DMS 273 treated with DMSO at 0.1 percent for 48 hours (cell line): ENCODE measurements at places on chromosomes 6 and 20.

- DNase-seq: no peak
Measured at GRCh38 chr6:134607411-134607810, 289.5 kb upstream of the SGK1 start.

- no peak for DNase-seq
Measured at GRCh38 chr6:44925100-44925739, 402.9 kb upstream of the RUNX2 start.

- no peak for DNase-seq
Measured at GRCh38 chr20:53202777-53203176, 230.6 kb downstream of the TSHZ2 start.

DNA sequence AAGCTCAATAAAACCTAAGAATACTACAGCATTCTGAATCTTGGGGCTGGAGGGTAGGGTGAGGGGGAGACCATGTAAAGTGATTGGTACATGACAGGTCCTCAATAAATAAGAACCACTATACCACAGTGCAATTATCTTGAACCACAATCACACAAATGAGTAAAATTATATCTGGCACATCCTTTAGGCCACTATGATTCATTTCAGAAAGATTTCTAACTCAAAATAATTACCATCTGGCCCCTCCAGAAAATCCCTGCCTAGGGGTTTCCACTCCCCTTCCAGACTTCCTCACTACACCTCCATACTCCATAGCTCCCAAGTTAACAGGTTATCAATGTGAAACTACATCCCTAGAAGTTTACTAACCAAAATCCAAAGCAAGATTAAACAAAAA is 19.7 kb downstream of the AKIRIN2 start:
- DNase-seq: no peak

DNA sequence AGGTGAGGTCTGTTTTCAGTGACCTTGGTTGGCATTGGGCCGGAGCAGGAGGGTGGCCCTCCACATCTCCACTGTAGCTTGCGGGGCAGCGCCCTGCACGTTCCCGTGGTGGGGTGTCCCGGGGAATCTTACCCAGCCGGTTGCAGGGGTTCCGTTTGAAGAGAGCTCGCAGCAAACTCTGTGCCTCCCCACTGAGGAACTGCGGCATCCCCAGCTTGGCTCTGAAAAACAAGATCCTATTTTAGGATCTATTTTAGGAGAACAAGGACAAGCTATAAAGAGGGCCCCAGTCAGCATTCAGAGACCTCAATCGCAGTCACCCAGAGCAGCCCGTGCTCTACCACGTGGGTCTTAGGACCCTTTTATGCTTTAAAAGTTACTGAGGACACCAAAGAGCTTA is 97.8 kb downstream of the RAMACL start:
- DNase-seq: no peak

DNA sequence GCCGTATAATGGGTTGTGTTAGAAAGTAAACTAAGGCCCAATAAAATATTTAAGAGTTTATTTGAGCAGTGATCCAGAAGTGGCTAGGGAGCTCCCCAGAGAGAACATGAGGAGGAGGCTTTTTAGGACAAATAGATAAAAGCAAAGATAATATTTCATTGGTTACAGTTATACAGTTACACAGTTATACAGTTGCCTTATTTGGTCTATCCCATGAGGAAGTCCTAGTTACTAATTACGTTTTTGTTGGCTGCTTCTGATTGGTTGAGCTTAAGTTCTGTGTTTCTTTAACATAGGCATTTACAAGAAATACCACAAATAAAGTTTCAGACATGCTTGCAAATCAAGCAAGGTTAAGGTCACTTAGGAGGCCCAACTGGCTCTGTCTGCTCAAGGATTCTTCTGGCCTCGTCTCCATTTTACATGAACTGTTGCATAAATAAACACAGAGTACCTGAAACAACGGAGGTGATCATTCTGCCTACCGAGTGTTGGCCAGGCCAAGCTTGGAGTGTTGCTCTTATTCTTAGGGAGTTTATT is 7.0 kb downstream of the UBD start:
- peak; percentile 37 for DNase-seq

GRCh38 chr6:98845211-98846020 is 11.0 kb downstream of the POU3F2 start:
- peak; percentile 56 for DNase-seq

- DNase-seq: peak; percentile 69
Measured at GRCh38 chr6:33579828-33580714, at the start of gene BAK1. Gene BAK1 (minus strand): TSS chr6:33580276. CDS start chr6:33577604, 2,672 bp downstream.

DNA sequence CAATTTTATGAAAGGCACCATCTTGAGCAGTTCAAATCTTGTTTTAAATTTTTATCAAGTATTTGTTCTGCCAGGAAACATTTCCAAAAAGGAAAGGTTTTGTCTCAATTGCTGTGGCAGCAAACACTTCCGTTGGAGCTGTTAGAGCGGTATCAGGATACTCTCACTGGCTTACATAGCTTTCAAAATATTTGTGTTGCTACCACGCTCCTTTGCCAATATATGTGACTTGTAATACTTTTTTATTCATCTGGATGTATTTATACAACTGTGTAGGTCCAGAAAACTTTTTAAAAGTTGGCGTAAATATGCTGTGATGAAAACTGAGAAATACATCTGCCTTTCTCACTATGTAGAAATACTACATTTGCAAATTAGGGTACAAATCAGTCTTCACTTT is 37.8 kb upstream of the NHSL1 start:
- no peak for DNase-seq

DNA sequence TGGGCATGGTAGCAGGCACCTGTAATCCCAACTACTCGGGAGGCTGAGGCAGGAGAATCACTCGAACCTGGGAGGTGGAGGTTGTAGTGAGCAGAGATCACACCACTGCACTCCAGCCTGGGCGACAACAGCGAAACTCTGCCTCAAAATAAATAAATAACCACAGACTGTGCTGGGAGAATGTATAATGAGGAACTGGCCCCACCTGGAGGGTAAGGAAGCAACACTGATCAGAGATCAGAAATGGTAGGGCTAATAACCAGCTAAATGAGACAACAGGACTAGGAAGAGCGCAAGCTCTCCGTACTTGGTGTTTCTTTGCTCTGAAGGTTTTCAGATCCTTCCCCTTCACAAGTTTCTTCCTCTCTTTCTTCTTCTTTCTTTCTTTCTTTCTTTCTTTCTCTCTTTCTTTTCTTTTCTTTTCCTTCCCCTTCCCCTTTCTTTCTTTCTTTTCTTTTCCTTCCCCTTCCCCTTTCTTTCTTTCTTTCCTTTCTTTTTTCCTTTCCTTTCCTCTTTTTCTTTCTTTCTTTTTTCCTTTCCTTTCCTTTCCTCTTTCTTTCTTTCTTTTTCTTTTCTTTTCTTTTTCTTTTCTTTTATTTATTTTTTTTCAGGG is 14.6 kb downstream of the CCM2L start:
- no peak for DNase-seq

DNA sequence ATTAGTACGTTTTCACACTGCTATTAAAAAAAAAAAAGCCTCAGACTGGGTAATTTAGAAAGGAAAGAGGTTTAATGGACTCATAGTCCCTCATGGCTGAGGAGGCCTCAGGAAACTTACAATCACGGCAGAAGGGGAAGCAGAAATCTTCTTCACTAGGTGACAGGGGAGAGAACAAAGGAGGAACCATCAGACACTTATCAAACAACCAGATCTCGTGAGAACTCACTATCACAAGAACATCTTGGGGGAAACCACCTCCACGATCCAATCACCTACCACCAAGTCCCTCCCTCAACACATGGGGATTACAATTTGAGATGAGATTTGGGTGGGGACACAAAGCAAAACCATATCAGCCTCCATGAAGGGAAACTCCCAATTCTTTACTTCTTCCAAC is 85.2 kb upstream of the MAFB start:
- no peak for DNase-seq

- no peak for DNase-seq
Measured at GRCh38 chr6:25086500-25087091, 150.8 kb upstream of the RIPOR2 start.

GRCh38 chr6:111782887-111783466 is 90.3 kb downstream of the FYN start:
- DNase-seq: no peak
